Natural killer cell treated with Interleukin-12 subunit alpha and Interleukin-12 subunit beta and Interleukin-15 and Interleukin-18, amount 100 ng/mL, for 72 hours (primary cell): ENCODE measurements at places on chromosomes 2 and 18. TPM values are rescaled to one million over a fixed set of nuclear protein-coding genes. Genes with fewer than 3 reads are reported as not detected.

SEH1L gene
- 67.2 TPM for total RNA-seq

DNA sequence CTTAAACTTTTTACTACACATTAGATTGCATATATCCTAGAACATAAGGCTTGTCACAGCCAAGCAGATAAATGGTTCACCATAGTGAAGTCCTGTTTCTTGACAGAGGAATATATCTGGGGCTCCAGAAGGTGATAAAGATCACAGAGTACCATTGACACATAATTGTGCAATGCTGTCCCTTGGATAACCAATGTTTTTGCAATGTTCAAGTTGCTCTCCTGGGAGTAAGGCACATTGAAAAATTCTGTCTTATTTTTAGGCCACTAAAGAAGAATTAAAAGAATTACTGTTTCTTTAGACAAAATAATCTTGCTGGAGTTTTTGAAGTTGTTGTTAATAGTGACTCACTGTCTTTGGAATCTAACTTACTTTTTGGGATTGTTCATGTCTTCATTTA, 1132.8 kb downstream of the LRP1B start:
- no peak for DNase-seq

- no peak for DNase-seq
These were observed 148.4 kb downstream of the SH3RF3 start for GRCh38 chr2:109277406-109277805.

DNA sequence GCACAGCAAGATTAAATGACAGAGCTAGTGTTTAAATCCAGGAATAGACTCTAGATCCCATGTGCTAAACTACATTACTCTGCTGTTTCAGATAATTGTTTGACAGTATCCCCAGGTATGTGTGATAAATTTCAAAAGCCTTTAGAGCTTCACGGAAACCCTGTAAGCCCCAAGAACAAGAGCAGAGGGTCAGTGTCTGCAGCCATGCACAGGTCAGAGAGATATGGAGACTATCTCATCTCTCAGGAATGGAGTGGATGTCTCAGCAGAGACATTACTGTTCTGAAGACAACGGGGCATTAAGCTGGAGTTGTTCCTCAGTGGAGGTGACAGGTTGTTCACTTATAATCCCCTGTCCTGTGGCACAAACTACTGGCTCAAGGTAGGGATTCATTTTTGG, 139.1 kb upstream of the FOSL2 start:
- DNase-seq: no peak

DNA sequence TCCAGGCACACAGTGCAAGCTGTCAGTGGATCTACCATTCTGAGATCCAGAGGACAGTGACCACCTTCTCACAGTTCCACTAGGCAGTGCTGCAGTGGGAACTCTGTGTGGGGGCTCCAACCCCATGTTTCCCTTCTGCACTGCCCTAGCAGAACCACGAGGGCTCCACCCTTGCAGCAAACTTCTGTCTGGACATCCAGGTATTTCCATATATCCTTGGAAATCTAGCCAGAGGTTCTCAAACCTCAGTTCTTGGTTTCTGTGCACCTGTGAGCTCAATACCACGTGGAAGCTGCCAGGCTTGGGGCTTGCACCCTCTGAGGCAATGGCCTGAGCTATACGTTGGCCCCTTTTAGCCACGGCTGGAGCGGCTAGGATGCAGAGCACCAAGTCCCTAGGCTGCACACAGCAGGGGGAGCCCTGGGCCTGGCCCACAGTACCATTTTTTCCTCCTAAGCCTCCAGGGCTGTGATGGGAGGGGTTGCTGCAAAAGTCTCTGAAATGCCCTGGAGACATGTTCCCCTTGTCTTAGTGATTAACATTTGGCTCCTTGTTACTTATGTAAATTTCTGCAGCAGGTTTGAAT, 77.5 kb downstream of the MAP4K3 start:
- no peak for DNase-seq

CELF4 gene
- not detected for total RNA-seq

PFN4 gene
- total RNA-seq: not detected

PAX3 gene
- total RNA-seq: not detected

L3MBTL4 gene
- total RNA-seq: 4.1 TPM

DNA sequence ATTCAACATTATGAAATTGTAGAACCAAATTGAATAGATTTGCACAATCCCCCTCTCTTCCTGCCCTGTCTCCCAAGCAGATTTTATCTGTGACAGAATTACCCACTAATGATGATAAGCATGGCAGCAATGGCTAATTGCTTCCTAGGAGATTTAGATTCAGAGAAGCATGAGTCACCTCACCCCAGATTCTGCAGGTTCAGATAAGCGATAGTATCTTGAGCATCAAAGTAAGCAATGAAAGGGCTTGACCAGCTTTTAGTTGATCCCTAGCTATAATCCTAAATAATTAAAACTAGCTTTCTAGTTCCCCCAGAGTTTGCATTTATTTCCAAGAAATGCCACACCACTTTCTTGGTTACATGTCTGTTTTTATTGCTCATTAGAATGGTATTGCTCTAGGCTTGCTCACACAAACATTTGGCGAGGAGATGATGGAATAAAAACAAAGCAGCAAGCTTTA, 204.3 kb downstream of the GULP1 start:
- DNase-seq: no peak

- DNase-seq: peak; percentile 64
These were observed 184.9 kb downstream of the UBE2E3 start for GRCh38 chr2:181165199-181165868.

DNA sequence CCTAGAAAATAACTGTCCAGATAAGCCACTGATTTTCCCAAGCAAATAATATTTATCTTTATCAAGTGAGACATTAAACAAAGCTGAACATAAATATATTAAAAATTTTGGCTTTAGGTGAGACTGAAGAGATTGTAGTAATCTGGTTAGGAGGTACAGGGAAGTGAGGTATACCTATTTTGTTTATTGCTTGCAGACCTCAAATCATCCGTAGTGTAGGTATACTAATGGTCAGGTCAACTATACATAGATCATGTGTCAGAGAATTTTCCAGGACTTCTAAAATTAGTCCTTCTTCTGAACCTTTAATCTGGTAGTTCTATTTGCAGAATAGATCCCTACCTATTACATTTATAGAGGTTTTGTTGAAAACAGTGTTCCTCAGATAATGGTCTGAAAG, 41.5 kb downstream of the SP140 start:
- no peak for DNase-seq

TUBA3E gene
- total RNA-seq: not detected

- DNase-seq: no peak
These were observed 217.6 kb upstream of the THUMPD2 start for GRCh38 chr2:39996653-39997080.

- DNase-seq: no peak
These were observed 62.2 kb downstream of the SFXN5 start for GRCh38 chr2:73009177-73009839.

GRCh38 chr2:38148501-38148900, 72.5 kb upstream of the CYP1B1 start:
- no peak for DNase-seq

OTOS gene
- not detected for total RNA-seq

DNA sequence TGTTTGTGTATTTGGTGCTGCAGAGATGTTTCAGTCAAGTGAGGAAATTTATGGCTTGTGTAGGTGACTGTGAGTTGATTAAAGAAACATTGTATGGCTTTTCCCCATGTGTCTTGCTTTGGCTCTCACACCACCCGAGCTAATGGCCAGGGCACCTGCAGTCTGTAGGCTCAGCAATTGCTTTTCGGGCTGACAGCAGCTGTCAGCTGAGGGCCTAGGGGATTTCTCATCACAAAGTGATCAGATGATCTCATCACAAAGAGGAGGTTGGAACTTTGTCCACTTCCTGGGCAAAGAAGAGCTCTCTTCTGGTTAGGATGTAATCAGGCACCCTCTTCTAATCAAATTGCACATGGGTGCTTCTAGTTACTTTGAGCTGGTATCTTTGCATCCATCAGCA, 632.2 kb downstream of the SLC4A3 start:
- no peak for DNase-seq

IL1F10 gene
- not detected for total RNA-seq

DNA sequence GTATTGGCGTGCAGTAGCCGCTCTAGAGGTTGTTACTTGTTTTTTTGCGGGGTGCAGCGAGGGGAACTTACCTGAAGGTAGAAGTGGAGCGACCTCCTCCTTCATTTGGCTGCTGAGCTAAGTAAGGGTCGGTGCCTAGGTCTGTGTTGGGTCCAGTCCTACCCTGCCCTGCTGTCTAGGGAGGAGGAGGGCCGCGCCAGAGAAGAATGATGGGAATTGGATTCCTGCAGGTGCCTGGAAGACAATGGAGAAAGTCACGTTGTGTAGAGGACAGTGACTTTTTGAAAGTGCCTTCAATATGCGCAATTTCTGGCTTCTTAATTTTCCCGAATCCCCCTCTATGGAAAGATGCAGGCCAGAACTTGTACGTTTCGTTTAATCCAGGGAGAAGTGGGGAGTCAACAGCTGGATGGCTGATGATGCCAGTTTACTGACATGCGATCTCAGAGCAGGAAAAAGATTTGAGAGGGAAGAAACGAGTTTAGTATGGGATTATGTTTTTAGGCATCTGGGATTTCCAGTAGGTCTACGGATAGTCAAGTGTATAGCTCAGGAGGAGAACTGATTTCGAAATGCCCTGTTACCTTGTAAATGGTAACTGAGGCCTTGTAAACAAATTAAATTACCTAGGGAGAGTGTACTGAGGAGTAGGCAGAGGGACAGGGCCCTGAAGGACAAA, 653 bp downstream of the MRPS9 start:
- DNase-seq: no peak

DNA sequence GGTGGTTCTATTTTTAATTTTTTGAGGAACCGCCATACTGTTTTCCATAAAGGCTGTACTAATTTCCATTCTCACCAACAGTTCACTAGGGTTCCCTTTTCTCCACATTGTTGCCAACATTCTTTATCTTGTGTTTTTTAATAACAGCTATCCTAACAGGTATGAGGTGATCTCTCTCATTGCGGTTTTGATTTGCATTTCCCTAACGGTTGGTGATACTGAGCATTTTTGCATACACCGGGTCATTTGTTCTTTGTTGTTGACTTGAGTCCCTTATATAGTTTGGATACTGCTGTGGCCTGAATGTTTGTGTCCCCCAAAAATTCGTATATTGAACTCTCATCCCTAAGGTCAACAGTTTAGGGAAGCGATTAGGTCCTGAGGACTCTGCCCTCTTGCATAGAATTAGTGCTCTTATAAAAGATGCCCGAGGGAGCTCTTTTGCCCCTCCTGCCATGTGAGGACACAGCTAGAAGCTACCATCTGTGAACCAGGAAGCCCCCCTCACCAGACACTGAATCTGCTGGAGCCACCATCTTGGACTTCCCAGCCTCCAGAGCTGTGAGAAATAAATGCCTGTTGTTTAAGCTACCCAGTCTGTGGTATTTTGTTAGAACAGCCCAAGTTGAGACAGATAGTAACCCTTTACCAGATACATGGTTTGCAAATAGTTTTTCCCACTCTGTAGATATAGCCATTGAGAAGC, 4.7 kb downstream of the IMP4 start:
- no peak for DNase-seq

- no peak for DNase-seq
These were observed 180.8 kb downstream of the TCF4 start for GRCh38 chr18:55407191-55407590.

DNA sequence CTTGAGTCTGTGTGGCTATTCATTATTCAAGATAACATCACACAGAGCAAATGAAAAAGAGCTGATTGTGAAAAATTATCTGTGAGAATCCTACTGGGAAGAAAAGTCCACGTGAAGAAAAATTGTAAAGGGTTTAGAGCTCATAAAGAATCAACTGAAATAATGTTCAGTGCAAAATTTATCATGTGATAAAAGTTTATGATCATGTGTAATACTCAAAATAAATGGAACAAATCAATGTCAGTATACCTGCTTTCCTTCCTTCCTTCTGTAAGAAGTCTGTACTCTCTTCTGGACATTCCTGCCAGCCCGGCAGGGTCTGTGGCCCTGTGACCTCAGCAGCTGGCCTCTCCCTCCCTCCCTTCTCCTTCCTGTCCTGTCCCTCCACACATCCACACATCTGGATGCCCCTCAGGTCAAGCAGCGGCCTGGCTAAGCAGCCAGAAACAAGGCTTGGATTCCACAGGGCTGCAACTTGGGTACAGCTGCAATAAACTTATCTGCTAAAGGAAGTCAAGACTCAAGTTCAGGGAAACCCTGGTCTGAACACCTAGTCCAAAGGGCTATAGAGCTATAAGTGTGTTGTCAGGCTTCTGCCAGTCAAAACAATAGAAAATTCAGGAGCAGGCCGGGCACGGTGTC, 172.1 kb downstream of the MREG start:
- no peak for DNase-seq

- DNase-seq: no peak
These were observed 298.9 kb upstream of the NCKAP5 start for GRCh38 chr2:133867166-133867565.

STPG4 gene
- total RNA-seq: 0.29 TPM

PROKR1 gene
- not detected for total RNA-seq

DNA sequence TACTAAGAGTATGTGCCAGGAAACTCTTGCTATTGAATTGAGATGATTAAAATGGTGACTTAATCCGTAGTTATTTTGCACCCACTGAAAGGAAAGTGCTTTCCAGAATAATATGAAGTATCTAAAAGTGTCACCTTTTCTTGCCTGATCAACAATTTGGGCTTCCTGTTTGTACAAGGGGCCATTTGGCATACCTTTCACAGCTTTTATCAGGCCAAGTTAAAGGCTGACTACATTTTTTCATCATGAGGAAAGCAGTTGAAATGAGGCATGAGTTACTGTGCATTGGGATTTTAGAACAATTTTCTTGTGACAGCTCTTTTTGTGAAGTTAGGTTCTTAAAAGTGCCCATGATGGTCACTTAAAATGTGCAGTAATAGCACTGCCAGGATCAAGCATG, 11.2 kb downstream of the TSN start:
- no peak for DNase-seq

DNA sequence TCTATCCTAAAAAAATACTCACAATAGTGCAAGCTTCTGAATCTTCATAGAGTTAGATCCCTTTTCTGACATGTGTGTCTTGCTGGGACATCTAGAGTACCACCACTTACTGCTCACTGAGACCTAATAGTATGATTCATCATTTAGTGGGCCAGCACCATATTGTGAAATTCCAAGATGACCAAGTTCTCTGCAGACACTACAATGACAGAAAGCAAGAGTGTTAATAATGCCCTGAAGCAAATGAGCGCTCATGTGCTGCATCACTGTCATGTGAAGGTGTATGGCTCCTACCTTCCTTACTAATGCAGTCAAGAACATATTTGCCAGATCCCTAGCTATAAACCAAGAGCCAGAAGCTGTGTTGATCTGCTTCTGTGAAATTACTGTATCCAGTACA, 606.2 kb upstream of the NXPH2 start:
- no peak for DNase-seq

DNA sequence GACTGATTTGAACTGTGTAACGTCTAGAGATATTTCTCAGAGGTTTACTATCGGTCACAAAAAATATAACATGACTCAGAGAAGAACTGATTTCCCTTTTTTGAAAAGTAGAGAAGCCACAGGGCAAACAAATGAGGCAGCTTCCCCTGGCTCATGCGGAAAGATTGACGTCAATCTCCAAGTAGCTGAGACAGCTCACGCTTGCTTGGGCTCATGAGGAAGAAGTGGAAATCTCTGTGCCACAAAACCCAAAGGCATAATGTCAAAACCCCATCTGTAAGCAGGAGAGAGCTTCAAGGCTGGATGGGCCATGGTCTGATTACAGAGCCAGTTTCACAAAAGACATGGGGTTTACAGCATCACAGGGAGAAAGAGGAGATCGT, 188.1 kb downstream of the ARL4C start:
- DNase-seq: no peak

TAF1B gene
- 42.3 TPM for total RNA-seq
